ENCODE measurements at places on chromosomes 5 and 9. TPM values are rescaled to one million over a fixed set of nuclear protein-coding genes. Genes with fewer than 3 reads are reported as not detected.

DNA sequence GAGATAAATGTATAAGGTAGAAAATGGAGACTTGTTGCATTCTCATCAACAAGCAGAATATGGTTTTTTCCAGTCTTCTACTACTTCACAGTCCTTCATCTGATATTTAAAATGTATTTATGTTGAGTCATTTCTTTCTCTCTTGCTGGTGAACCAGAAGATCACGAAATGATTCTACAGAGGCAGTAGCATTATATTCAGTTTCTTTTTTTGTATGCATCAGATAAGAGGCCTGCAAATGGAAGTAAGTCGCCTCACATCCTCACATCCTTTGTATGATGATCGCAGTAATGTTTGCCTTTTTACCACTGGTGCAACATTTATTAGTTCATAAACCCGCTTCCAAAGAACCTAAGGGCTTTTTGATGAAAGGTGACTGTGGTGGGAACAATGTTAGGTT lies 22.1 kb upstream of the IL13 start:
- no peaks in the 10 kb centered on the region for H3K4me1 ChIP-seq
- peaks cover 4% of the 10 kb centered on the region for H3K36me3 ChIP-seq
- DNase-seq, result no peak
- no peak overlapping the region for H3K4me3 ChIP-seq
- H3K27me3 ChIP-seq, result no peaks in the 10 kb centered on the region

DNA sequence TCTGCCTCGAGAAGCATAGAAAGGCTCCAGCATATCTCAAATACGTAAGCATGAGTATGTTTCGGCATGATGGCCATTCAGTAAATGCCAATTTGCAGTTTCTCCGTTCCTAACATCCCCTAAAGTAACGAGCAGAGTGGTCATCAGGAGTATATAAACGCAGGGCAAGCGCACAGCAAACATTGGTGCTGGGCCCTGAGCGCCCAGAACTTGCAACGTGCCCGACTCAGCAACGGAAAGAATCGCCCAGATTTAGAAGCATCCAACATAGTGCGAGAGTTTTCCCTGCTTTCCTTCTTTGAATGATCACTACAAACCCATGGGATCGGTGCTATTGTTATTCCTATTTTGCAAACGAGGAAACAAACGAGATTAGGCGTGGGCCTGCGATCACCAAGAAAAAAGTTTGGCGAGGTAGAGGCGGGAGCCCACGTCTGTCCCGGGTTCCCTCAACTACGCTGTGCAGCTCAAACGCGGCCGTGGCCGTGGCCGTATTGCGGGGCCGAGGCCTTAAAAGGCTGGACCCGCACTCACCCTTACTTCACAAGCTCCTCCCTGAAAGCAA lies 505 bp downstream of the RPS14 start:
- DNase-seq, result no peak
- peak overlapping the region; percentile 49 for H3K27ac ChIP-seq
- peak overlapping the region; percentile 78 for H3K4me3 ChIP-seq
- H3K36me3 ChIP-seq, result peaks cover 8% of the 10 kb centered on the region
- no peaks in the 10 kb centered on the region for H3K27me3 ChIP-seq

DNA sequence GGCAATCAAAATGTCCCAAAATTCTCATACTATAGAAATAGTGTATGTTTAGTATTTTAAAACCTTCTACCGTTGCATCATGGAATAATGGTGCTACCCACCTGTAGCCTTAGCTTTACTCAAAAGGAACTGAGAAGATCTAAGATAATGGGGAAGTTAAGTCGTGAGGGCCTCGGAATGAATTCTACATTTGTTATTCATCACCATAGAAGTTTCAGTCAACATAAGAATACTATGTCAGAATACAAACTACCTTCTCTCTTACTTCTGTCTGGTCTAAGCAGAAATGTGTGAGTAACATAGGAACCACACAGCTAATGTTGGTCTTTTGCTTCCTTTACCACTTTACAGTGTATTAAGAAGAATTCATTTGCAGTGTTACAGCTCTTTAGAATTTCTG lies 43.2 kb downstream of the RFK start:
- no peaks in the 10 kb centered on the region for H3K4me1 ChIP-seq
- no peaks in the 10 kb centered on the region for H3K27me3 ChIP-seq
- no peak for DNase-seq
- H3K27ac ChIP-seq, result no peak overlapping the region
- no peaks in the 10 kb centered on the region for H3K36me3 ChIP-seq

Gene CPLANE1
- total RNA-seq, result 35.6 TPM

Gene OCLN
- total RNA-seq, result 2.1 TPM

DNA sequence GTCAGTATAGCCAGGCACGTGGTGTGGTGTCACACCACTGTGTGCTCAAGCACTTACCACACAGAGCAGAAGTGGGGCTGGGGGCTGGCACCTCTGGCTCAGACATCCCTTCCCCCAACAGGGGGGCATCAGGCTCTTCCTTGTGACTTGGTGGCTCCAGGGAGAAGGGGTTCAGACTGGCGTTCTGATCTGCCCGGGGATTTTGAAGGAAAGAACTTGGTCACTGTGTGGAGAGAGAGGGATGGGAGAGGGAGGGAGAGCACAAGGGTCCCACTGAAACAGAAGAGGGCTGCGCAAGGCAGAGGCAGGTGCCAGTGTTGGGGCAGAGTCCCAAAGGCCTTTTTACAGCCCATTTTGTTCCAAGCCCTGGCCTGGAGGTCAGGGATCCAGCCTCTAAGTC lies 109.7 kb upstream of the ALDH1B1 start:
- DNase-seq, result no peak
- no peaks in the 10 kb centered on the region for H3K4me1 ChIP-seq
- no peaks in the 10 kb centered on the region for H3K27me3 ChIP-seq
- H3K36me3 ChIP-seq, result no peaks in the 10 kb centered on the region

DNA sequence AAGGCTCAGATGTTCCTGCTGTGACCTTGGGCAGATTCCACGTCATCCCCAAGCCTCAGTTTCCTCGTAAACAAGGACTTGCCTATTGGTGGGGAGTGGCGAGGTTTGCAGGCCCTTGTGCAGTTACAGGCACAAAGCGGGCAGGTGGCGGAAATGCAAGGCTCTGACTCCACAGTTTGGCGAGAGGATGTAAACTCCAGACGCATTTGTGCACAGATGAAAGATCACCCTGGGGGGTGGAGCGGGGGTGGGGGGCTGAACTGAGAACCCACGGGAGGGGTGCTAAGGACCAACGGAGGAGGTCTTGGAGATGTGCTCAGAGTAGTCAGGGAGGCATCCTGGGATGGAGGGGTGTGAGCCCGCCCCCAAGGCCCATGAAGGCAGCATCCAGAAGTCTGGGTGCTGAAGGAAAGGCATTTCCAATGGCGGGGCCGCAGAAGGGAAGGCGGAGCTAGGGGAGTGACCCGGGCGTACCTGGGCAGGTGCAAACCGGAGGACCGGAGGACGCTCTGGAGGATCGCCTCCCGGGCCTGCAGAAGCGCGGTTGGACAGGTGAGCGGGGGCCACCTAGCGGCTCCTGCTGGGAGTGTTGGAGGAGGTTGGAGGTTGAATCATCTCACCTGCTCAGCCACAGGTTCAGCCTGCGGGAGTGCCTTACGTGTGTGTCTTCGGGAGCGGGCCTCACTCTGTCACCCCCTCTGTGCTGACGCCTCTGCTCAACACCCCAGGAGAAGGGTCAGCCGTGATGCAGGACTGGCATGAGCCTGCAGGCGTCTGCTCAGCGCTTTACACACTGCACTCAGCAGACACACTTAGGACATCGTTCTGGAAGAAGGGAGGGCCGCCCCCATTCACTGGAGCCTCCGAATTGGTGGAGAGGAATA lies 1.9 kb upstream of the FIBCD1 start:
- no peaks in the 10 kb centered on the region for H3K36me3 ChIP-seq
- no peaks in the 10 kb centered on the region for H3K27me3 ChIP-seq
- H3K27ac ChIP-seq, result no peak overlapping the region
- H3K4me1 ChIP-seq, result no peaks in the 10 kb centered on the region
- no peak overlapping the region for H3K4me3 ChIP-seq

GRCh38 chr5:135050244-135050767 lies 16.3 kb upstream of the PITX1 start:
- no peak overlapping the region for H3K4me3 ChIP-seq
- DNase-seq, result no peak
- no peak overlapping the region for H3K27ac ChIP-seq
